Activated CD8-positive, alpha-beta memory T cell treated with anti-CD3 and anti-CD28 coated beads for 4 hours (primary cell): ENCODE measurements at places on chromosomes 4 and X.

DNA sequence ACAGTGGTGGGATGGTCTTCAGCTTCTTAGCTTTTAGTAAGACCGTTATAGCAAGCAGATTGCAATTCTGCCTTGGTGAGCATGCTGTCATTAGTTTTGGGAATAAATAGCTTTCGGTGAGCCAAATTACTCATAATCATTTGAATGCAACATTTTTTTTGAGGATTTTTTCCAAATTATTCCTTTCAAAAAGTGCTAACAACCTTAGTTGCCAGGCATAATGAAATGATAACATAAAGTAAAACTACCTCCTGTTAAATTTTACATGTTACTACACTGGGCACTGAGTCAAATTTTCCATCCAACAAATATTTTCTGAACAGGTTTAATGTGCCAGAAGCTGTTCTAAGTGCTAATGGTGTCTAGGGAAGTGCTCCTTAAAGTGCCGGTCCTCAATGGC is 15.8 kb upstream of the NPFFR2 start:
- no peak for DNase-seq

- no peak for DNase-seq
Observed at GRCh38 chr4:164169591-164169990, 584.3 kb upstream of the SMIM31 start.

GRCh38 chr4:5036239-5036638 is 15.0 kb upstream of the STK32B start:
- no peak for DNase-seq

DNA sequence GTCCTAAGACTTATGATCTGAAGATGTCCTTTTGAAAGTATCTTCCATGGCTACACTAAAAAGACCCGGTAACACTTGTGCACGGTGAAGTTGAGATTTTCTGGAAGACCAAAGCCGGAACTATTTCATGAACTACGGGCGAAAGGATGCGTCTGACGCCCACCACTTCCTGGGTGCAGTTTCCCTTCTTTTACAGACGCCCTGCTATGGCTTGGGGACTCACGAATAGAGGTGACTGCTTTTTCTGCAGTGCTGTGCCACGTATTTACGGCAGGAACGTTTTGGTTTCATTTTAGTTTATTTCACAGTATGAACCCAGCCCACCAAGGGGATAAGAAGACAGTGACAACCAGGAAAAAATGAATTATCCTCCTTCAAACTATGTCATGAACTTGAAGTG is 180.4 kb downstream of the AFAP1 start:
- DNase-seq: peak; percentile 23

DNA sequence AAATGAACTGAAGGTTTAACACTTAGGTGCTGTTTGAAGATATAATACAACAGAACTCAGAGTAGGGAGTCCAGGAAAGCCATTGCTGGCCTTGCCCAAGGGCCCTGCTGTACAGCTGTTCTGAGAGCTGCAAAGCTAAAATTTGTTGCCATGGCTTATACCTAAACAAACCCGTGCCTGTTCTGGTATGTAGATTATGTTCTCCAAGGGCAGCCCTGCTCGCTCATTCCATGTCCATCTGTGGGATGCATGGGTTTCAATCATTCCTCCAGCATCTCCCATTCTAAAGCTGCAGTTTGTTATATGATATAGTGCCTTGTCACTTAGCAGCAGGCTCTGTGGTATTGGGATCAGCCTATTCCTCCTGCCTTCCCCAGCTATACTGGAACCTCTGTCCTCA is 80.8 kb upstream of the BMPR1B start:
- no peak for DNase-seq

GRCh38 chr4:76991161-76991660 is 41.7 kb downstream of the SEPTIN11 start:
- no peak for DNase-seq

DNA sequence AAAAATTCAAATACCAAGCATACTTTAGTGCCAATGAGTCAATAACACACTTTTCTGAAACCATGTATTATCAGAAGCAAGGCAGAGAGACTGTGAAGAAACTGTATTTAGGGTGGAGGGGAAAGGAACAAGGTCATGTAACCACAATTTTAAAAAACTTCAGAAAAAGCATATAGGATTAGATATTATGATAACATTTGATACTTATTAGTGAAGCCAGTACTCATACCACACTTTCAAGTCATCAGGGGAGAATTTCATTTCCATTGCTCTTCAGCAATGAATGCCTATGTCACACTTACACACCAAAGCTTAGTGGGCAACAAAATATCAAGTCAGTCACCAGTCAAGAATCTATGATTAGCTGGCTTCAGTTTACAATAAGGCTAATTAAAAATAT is 602.2 kb downstream of the IL15 start:
- no peak for DNase-seq

GRCh38 chr4:17688011-17688441 is 73.6 kb downstream of the MED28 start:
- DNase-seq: no peak

DNA sequence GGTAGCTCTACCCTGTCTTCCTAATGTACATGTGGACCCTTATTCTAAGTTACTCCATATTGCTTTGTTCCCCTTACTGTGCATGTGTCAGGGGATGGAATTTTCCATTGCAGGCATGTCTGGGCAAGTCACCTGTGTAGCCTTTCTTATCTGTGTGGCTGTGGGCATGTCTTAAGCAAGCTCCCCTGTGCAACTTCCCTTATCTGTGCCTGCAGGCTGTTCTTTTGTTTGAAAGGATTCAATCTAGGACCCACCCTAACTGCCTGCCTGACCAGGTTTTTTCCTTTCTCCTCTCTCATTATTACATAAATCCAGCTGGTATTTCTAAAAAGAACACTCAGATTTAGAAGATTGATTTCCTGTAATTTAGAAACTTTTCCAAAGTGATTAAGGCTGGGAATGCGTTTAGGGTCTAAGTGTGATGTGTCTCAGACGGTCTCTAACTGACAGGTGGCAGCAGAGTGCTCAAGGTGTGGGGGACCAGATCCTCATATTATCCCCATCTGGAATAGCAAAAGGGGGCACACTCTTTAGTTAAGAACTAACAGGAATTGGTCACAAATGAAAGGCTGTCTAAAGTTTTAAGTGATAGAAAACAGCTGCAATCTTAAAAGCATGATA is 198.9 kb upstream of the PPP1R2C start:
- no peak for DNase-seq

DNA sequence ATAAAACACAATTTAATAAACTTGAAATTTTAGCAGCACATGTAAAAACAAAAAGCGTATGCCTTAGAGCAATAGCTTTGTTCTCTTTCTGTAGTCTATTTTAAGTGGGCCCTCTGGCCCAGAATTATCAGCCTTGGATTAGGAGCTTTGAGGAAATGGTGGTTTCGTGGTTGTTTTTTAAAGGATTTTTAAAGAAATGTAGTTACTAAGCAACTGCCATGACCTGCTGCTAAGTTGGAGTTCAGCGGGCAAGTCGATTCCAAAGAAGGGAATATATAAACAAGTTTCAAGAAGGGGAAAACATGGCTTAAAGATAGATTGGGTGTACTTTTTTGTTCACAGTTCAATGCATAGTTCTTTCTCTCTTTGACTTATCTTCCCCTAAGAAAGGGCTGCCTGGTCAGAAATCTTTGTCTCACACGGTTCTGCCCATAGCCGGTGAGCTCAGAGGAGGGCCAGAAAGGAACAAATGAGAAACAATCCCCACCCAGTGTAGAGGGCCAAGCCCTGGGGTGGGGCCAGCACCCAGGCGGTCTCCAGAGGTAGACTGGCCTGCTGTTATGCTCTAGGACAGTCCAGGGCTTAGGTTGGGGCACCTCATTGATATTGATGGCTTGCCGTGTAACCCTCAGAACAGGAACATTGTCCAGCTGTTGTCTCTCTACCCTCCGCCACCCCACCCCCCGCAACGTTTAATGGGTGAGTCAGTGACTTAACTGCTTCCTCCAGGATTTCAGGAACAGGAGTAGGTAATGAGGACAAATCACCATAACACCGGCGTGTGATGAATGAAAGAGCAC is 32.5 kb downstream of the DLG3 start:
- no peak for DNase-seq

GRCh38 chr4:4643306-4643705 is 101.5 kb upstream of the STX18 start:
- no peak for DNase-seq

DNA sequence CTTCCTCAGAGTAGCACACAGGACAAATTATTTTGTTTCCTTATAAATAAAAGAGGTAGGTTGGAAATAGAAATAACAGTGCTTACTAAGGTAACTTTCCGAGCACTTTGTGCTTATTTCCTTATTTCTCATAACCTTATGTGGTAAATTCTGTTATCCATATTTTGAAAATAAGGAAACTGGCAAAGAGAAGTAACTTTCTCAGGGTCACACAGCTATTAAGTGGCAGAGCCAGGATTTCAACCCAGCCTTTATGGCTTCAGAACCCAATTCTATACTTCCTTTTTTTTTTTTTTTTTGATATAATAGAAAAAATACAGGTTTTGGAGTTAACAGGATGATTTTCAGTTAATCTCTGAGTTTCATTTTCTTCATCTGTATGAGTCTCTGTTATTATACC is 3.3 kb downstream of the UTP3 start:
- DNase-seq: no peak

GRCh38 chr4:1410491-1411325 is 4.5 kb upstream of the NKX1-1 start:
- DNase-seq: no peak

DNA sequence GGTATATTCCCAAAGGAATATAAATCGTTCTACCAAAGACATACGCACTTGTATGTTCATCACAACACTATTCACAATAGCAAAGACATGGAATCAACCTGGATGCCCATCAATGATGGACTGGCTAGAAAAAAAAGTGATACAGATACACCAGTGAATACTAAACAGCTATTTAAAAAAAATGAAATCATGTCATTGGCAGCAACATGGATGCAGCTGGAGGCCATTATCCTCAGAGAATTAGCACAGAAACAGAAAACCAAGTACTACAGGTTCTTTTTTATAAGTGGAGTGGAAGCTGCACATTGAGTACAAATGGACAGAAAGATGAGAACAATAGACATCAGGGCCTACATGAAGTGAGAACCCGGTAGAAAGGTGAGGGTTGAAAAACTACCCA is 81.4 kb downstream of the ANTXR2 start:
- no peak for DNase-seq
